Activated CD4-positive, alpha-beta T cell treated with anti-CD3 and anti-CD28 coated beads for 36 hours (primary cell): ENCODE measurements at places on chromosomes 12 and 14.
A peak's percentile ranks its signal among the peaks of the same experiment; 100 is the strongest.

- DNase-seq, result no peak
Observed at GRCh38 chr14:94631536-94632304, 19.5 kb downstream of the SERPINA3 start.

GRCh38 chr14:59500732-59501131 lies 16.4 kb downstream of the JKAMP start:
- no peak for DNase-seq

GRCh38 chr12:92921877-92922276 lies 7.2 kb downstream of the EEA1 start:
- peak; percentile 32 for DNase-seq

GRCh38 chr14:36467332-36467731 lies 52.7 kb downstream of the NKX2-1 start:
- DNase-seq, result no peak

DNA sequence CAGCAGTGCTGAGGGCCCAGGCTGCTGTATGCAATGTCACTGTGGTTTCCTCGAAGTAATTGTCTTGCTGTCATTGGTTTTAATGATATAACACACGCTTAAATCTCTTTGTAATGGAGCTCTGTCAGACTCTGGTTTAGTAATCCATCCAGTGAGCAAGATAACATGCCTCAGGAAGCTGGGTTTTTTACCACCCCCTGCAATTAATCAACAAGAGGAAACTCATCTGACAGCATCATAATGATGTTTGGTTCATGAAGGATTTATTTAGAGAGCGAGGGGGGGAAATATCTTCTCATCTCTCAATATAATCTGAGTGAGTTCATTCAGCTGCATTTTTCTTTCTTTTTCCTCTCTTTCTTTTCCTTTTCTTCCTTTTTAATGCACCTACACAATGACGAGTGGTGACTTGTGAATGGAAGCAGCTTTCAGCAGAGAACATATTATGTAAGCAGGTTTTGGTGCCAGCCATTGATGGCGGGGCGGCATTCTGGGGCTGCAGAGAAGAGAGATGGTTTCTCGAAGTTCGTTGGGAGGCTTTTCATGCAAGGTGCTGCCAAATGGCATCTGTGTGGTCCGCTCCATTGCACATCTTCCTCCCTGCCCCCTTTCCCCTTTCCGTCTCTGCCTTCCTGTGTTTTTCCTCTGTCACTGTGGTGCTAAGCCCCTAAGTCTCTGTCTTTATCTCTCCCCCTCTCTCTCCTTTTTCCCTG lies 6.7 kb downstream of the RPH3A start:
- DNase-seq, result no peak

- no peak for DNase-seq
Observed at GRCh38 chr12:125491553-125491952, 426.3 kb downstream of the AACS start.

GRCh38 chr14:84064316-84065125 lies 1465.4 kb upstream of the FLRT2 start:
- no peak for DNase-seq

- no peak for DNase-seq
Observed at GRCh38 chr12:130070126-130070611, 92.1 kb upstream of the FZD10 start.

DNA sequence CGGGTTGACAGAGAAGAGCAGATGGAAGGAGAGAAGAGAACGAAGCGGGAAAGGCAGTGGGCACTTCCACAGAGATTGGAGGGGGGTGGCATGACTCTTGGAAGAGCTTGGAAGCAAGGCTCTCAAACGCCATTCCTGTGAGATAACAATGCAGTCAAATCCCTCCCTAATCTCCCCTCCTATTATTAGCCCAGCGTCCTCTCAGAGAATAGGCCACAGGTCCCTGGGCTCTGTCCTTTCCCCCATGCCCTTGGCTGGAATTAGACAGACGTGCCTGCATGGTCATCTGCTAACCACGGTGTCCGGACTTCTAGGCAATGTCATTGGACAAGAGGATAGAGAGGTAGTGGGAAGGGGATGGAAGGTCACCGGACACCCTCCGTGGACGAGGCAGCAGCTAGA lies 8.0 kb upstream of the MYH7 start:
- no peak for DNase-seq

- DNase-seq, result peak; percentile 20
Observed at GRCh38 chr12:111368291-111368787, 556 bp downstream of the PHETA1 start.

DNA sequence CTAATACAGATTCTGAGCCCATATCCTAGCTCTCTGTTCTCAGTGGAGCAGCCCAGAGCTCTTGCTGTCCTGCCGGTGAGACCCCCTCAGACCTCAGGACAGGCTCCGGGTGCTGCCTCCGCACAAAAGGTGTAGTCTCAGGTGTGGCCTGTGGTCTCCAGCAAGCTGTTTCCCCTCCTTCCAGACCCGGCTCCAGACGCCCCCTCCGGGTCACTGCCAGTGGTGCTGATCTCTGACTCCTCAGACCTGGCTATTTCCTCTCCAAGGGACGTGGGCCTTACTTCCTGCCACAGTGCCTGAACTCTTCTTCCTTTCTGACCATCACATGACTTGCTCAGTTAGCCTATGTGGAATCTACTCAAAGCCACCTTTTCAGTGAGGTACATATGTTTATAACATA lies 337.5 kb downstream of the GLT1D1 start:
- DNase-seq, result no peak

GRCh38 chr12:92757597-92758121 lies 54.9 kb downstream of the PLEKHG7 start:
- no peak for DNase-seq

GRCh38 chr14:102121567-102121966 lies 18.1 kb upstream of the WDR20 start:
- DNase-seq, result no peak

- no peak for DNase-seq
Observed at GRCh38 chr12:29167988-29168387, 18.9 kb downstream of the FAR2 start.

- DNase-seq, result no peak
Observed at GRCh38 chr12:1924996-1925683, 6.7 kb upstream of the CACNA2D4 start.

- DNase-seq, result peak; percentile 19
Observed at GRCh38 chr14:95597784-95598211, 62.9 kb downstream of the GLRX5 start.

GRCh38 chr12:26460361-26460760 lies 265.0 kb downstream of the SSPN start:
- DNase-seq, result no peak

GRCh38 chr12:121175383-121176119 lies 34.4 kb upstream of the P2RX4 start:
- DNase-seq, result no peak

GRCh38 chr12:25434515-25434914 lies 118.6 kb downstream of the LMNTD1 start:
- DNase-seq, result no peak

DNA sequence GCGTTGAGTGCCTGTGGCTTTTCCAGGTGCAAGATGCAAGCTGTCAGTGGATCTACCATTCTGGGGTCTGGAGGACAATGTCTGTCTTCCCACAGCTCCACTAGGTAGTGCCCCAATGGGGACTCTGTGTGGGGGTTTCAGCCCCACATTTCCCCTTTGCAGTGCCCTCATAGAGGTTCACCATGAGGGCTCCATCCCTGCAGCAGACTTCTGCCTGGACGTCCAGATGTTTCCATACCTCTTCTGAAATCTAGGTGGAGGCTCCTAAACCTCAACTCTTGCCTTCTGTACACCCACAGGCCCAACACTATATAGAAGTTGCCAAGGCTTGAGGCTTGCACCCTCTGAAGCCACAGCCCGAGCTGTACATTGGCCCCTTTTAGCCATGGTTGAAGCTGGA lies 52.9 kb downstream of the PRKCH start:
- peak; percentile 43 for DNase-seq

- DNase-seq, result peak; percentile 40
Observed at GRCh38 chr12:123532808-123533649, 490 bp downstream of the RILPL1 start.

DNA sequence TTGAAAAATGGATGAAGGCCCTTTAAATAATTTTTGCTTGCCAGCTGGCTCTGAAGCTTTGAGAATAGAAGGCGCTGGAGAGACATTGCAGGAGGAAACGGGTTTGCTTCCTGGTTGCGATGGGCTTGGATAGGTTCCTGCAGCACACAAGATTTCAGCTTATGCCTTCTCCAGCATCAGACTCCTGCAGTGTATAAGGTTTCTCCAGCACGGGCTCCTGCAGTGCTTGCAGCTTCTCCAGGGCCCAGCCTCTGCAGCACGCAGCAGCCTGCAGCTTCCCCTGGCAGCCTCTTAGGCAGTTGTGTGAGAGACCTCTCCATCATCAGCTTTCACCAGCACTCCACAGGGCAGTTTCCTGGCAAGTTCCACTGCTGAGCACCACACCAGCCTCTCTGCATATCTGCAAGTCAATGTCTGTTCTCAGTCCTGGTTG lies 78.7 kb upstream of the ZDHHC17 start:
- no peak for DNase-seq
